Right atrium auricular region (tissue), 2 donors: ENCODE measurements at places on chromosomes 7 and 10. TPM values are rescaled to one million over a fixed set of nuclear protein-coding genes. Genes with fewer than 3 reads are reported as not detected.
A peak's percentile ranks its signal among the peaks of the same experiment; 100 is the strongest.

- no peak for DNase-seq
- no peak overlapping the region for H3K27ac ChIP-seq
- no peaks in the 10 kb centered on the region for H3K27me3 ChIP-seq
- no peaks in the 10 kb centered on the region for H3K36me3 ChIP-seq
Measured at GRCh38 chr7:96090756-96091155, 231.1 kb downstream of the SLC25A13 start.

DNA sequence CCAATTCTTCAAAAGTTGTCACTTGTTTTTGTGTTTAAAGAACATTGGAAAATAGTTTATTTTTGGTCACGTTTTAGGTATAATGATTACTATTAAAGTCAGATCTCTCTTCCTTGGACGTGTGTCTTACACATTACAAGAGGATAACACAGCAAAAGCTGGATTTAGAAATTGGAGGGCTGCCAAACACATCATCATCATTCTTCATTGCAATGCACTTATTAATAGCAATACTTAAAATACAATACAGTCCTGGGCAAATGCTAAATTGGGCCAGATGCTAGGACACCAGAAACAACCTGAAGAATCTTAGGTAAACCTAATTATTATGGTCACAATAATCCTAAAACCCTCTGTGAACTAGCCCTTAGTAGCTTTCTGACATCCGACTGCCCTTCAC lies 303.6 kb downstream of the DGKB start:
- H3K4me1 ChIP-seq, result no peaks in the 10 kb centered on the region
- no peaks in the 10 kb centered on the region for H3K27me3 ChIP-seq
- H3K27ac ChIP-seq, result peak overlapping the region; percentile 67
- H3K4me3 ChIP-seq, result no peak overlapping the region
- no peaks in the 10 kb centered on the region for H3K36me3 ChIP-seq

DNA sequence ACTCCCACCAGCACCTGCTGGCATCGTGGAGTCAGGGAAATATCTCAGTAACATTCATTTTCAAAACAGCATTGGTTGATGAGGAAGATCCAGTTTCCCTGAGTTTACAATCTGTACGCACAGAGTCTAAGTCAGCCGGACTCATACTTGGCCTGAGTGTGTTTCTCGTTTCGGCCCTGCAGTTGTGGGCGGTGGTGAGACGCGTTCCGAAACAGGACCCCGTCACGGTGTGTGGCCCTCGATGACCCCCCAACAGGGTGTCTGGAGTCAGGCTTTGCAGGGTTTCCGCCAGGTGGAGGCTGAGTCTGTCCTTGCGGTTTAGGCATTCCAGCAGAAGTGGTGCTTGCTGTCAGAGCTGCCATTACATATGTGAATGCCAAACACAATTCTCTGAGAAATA lies 317.5 kb downstream of the DNAJB6 start:
- H3K36me3 ChIP-seq, result no peaks in the 10 kb centered on the region
- H3K4me3 ChIP-seq, result no peak overlapping the region
- DNase-seq, result no peak
- no peaks in the 10 kb centered on the region for H3K27me3 ChIP-seq
- no peaks in the 10 kb centered on the region for H3K4me1 ChIP-seq
- H3K27ac ChIP-seq, result no peak overlapping the region

GRCh38 chr7:29971566-29972314 lies 17.9 kb downstream of the SCRN1 start:
- H3K4me3 ChIP-seq, result no peak overlapping the region
- H3K36me3 ChIP-seq, result no peaks in the 10 kb centered on the region
- H3K27me3 ChIP-seq, result no peaks in the 10 kb centered on the region
- no peak for DNase-seq
- no peak overlapping the region for H3K27ac ChIP-seq
- no peaks in the 10 kb centered on the region for H3K4me1 ChIP-seq

Gene SAP25
- not detected for total RNA-seq

Gene CPEB3
- total RNA-seq, result 11.4 TPM
